ENCODE measurements at places on chromosomes 3 and 15.

DNA sequence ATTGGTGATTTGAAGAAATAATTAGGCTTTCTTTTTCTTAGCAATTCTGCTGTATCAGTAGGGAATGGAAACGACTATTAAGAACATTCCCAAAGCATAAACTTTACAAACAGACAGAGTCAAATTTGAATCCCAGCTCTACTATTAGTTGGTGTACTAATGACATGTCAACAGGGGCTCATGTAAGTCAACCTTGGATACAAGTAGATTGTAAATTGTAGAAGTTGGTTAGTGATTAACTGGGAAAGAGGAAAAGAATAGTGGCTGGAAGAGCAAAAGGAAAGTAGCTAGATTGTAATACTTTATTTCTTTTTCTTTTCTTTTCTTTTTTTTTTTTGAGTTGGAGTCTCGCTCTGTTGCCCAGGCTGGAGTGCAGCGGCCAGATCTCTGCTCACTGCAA, 38.6 kb upstream of the DPPA4 start:
- no peak for DNase-seq

GRCh38 chr3:72324253-72324811, 523.9 kb downstream of the SHQ1 start:
- no peak for DNase-seq

DNA sequence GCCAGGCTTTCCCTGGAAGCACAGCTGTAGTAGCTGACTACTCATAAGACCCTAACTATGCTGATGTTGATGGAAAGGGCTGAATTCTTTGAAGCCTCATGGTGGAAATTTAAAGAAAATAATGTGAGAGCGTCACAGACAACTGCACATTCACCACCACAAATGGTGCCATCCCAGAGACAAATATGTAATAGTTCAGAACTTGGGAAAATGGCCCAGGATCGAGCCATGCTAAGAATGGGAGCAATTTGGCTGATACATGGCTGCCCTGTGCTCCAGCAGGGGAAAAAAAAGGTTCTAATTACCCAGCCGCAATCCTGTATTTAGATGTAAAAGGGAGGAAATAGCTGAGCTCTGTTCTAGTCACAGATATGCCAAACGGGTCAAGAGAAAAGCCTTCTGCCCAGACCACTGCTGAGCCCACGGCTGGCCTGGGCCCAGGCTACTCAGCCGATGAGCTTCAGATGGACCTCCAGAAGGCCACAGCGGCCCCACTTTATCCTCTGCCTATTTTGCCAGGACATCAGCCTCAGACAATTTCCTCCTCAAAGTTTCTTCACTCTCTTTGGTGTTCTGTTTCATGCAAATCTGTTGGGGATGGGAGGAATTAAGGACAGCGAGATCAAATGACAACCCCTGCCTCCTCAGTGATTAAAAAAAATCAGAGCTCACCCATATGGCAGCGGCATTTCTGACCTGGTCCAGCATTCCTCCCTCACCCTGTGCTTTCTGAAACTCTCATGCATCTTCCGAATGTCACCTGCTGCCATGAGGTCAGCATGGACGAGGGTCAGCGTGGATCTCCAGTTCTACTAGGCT, 54.5 kb upstream of the MEX3B start:
- no peak for DNase-seq

DNA sequence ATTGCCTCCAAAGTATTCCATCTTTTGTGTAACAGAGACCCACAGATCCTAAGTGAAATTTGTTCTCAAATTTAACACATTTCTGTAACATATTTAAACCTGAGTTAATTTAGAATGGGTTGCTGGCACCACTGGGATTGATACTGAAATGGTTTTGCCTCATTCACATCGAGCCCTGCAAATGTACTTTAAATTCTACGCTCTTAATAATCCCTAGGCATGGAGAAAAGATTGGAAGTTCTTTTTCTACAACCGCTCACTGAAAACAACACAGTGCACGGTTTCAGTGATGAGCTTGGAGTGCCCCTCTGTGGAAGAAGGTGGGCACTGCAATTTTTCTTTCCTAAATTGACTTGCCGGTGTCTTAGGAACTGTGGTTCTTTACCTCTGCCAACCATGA, 109.9 kb upstream of the ATP11B start:
- DNase-seq, result peak; percentile 77

DNA sequence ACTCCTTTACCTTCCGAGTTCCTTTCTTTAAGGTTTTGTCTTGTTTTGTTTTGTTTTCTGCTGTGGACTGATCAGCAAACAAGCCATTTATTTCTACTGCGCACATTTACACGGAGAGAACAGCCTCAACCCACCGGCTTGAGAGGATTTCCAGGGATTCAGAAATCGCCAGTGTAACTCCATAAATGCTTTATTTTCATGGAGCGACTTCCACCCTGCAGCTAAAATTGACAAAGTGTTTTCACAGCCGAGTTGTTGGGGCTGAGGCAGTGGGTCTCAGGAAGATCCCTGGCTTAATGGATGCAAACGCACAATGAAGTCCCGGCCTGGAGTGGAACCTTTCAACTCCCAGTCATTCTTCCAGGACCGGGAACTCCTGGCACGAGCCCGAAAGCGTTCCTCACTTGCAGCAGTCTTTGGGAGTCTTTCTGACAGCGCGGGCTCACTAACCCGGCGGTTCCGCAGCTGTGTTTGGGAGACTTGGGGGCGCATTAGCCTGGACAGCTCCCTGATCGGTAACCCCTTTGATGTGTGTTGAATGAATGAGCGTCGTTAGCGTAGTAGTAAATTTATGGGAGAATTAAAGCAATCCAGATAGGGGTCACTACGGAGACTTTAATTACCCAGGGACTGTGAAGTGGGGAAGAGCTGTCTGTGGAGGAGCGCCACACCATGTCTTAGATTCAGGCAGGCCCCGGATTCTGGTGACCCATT, 785 bp upstream of the MYRIP start:
- DNase-seq, result no peak

- DNase-seq, result no peak
Observed at GRCh38 chr3:72044231-72044855, 259.4 kb upstream of the PROK2 start.

DNA sequence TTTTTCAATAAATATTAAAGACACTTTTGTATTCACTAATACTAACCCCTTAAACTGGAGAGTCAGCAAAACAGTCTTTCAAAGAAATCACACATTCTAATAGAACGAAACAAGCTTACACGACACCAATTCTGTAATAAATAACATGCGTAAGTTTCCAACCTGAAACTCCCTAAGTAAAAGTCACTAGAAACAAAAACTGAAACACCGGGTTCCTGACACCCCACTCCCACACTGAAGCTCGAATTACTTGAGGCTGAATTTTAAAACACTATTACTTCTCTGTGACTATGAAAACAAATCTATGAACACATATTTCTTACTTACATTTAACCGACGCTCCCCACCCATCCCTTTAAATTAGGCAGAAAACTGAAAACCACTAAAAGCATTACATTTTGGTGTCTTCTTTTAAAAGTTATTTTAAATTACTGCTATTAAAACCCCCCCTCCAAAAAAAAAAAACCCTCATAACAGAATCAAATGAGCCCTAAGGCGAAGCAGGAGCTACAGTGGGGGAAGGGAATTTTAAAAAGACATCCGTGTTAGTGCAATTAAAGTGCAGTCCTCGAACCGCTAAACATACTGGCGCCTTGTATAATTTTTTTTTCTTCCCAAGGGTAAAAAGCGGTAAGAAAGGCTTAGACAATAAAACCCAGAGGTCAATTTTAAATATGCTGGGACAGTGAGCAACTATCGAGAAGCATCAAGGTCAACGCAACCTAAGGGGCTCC, 878 bp downstream of the SPPL2A start:
- DNase-seq, result peak; percentile 41

- no peak for DNase-seq
Observed at GRCh38 chr3:150077581-150078247, 107.0 kb upstream of the PFN2 start.

DNA sequence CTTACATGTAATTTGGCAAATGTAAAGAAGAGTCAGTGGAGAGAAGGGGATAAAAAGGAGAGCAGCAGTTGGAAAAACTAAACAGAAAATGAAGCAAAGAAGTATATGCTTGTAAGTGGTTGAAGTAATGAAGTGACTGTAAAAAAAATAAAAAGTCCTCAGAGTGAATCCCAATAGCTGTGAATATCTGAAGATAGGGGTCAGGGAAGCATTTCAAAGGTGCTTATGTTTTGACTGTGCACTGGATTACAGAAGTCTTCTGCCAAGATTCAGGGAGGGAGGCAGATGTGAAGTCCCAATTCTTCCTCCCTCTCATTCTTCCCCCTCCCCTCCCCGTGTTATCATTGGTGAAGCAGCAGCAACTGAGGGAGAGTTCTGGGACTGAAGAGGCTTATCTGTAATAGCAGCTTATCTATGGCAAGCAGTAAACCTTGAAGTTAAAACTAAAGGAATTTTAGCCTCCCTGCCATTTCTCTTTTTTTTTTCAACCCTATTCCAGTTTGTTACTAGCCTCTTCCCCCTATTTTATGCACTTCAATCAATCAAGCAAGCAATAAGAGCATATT, 597.9 kb downstream of the IGSF11 start:
- no peak for DNase-seq

- no peak for DNase-seq
Observed at GRCh38 chr15:90762109-90762508, 45.0 kb downstream of the BLM start.

DNA sequence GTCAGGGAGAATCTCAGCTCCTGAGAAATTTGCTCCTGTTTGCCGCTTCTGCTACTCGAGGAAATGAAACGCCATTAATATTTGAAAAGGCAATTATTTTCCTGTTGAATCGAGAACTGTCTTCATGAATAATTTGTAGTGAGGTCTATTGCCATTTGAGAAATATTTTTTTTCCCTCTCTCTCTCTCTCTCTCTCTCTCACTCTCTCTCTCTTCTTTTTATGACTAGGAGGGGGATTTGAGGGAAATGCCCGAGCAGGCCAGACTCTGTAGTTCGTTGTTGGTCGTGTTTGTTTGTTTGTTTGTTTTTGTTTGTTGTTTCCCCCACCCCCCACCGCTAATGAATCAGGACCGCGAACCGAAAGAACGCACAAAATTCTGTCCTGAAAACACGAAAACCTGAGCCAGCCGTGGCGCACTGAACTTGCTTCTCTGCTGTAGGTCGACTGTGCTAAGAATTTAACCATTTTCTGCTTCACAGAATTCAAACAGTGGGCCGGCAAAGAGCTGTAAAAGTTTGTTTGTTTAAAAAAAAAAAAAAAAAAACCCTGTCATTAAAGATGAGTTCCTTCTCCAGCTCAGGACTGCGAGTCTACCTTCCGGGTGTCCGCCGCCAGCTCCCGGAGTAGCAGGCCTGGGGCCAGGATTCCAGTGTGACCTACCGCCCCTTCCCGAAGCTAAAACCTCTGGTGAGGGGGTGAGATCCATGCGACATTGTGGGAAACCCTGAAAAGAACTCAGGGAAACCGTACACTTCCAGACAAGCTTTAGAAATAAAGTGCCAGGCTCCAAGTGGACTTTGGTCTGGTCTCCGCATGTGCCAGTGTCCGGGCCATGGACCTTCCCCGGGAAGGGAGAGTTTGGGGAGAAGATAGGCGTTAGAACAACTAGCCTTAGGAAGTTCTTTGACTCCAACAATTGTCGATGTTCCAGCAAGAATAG, 12.1 kb downstream of the ZIC4 start:
- DNase-seq, result no peak

DNA sequence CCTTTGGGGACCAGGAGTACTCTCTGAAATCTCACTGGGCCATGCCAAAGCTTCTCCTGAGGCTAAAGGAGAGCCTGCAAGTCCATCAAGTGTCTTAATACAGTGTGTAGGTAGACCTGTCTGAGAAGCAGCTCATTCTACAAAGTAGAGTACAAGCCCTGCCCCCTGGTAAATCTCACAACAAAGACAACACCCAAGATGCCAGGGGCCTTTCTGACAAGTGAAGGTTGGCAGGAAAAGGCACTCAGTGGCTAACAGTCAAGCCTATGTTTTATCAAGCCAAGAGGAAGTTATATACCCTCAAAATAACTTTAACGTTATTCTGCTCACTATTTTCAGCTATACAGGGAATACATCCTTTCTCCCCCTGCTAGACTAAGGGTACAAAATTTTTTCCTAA, 58.3 kb downstream of the NMNAT3 start:
- DNase-seq, result no peak

DNA sequence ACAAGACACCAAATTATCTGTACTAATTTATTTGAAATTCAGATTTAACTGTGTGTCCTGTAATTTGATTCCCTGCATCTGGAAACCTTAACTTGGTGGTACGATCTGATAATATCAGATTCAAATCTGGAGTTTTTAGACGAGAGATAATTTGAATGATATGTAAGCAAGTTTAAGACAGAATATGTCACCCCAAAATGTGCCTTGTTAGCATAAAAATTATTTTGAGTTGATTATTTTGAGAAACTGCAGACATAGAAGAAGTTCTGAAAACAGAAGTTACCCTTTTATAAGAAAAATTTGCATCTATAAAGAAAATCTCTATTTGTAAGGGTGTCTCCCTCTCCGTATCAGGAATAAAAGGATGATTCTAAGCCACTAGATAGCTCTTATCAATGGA, 1202.8 kb downstream of the ROBO2 start:
- no peak for DNase-seq

DNA sequence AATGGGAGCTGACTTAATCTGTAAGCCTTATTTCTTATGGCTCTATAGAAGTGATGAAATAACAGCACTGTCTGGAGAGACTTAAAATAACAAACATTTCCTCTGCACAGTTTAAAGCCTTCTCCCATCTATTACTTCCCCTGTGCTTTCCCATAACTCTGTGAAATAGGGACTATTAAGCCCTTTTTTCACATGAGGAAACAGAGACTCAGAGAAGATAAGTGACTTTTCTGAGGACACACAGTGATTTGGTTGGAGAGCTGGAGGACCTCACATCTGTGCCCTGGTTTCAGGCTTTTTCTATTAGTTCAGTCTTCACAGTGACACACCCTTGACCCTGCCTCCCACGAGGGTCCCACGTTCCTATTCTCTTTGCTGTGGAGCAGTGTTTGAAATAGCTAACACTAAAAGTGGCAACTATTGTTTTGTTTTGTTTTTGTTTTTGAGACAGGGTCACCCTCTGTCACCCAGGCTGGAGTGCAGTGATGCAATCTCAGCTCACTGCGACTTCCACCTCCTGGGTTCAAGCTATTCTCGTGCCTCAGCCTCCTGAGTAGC, 82.9 kb downstream of the ST6GAL1 start:
- DNase-seq, result no peak

GRCh38 chr3:162015856-162016255, 519.2 kb downstream of the OTOL1 start:
- no peak for DNase-seq

GRCh38 chr15:89335298-89336041, 846 bp upstream of the POLG start:
- peak; percentile 86 for DNase-seq

DNA sequence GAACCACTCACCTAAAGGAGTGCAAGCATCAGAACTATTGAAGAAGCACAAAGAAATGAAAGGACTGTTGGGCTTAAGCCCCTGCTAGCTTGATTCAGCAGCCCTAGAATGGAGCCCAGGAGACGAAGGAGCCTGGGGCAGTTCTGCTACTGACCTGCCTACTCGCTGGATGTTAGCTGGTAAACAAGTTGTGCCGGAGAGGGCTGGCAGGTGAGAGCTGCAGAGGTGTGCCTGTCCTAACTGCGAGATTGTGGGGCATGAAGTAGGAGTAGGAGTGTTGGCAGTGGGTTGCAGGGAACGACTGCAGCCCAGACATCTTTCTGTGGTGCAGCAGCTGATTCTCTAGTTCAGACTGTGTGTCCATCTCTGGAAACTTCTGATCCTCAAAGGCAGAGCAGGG, 75.2 kb upstream of the GSK3B start:
- no peak for DNase-seq

GRCh38 chr3:53862241-53862640, 15.9 kb downstream of the IL17RB start:
- no peak for DNase-seq

All from OCI-LY7 (cell line).